Activated CD4-positive, alpha-beta T cell treated with anti-CD3 and anti-CD28 coated beads for 24 hours (primary cell): ENCODE measurements at places on chromosomes 2 and 18.
A peak's percentile ranks its signal among the peaks of the same experiment; 100 is the strongest.

GRCh38 chr2:38552259-38552658 lies 50.5 kb downstream of the HNRNPLL start:
- DNase-seq = no peak

- no peak for DNase-seq
Measured at GRCh38 chr2:229133155-229133772, 137.8 kb downstream of the PID1 start.

DNA sequence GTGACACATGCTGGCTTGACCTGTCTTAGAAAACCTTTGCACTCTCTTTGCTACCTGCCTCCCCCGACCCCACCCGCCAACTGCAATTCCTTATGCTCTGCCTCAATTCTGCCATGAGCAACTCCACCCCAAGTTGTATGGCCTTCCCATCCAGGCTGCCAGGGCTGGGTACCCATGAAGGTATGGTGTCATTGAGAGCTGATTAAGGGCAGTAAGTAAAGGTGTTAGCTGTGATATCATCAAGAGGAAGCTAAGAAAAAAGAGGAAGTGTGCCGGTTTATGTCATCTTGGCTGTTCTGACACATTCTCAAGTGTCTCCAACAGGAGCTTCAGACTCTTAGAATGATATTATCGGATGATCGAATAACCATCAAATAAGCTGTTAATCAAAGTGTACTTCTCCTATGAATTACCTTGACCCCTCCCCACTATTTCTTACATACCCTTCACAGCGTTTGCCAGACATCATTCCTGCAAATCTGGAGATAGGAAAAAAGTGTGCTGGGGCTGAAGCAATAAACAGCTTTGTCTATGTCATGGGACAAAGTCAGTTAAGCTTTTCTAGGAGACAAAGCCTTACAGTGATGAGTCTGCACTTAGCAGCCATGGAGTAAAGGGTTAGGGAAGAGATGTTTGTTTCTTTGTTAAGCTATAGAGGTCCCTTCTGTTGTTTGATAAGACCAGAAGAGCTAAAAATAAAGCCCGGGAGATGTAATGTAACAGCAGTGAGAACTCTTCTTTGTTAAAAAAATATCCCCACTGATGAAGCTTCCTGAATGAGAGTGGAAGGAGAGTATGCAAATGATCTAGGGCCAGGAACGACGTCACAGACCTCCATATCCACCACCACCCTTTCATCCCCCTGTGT lies 40.4 kb upstream of the SMAD2 start:
- DNase-seq = no peak

GRCh38 chr2:120483355-120483754 lies 137.4 kb downstream of the INHBB start:
- no peak for DNase-seq

GRCh38 chr2:234406085-234406484 lies 90.8 kb downstream of the ARL4C start:
- no peak for DNase-seq

GRCh38 chr18:49608366-49609255 lies 46.8 kb downstream of the LIPG start:
- no peak for DNase-seq

DNA sequence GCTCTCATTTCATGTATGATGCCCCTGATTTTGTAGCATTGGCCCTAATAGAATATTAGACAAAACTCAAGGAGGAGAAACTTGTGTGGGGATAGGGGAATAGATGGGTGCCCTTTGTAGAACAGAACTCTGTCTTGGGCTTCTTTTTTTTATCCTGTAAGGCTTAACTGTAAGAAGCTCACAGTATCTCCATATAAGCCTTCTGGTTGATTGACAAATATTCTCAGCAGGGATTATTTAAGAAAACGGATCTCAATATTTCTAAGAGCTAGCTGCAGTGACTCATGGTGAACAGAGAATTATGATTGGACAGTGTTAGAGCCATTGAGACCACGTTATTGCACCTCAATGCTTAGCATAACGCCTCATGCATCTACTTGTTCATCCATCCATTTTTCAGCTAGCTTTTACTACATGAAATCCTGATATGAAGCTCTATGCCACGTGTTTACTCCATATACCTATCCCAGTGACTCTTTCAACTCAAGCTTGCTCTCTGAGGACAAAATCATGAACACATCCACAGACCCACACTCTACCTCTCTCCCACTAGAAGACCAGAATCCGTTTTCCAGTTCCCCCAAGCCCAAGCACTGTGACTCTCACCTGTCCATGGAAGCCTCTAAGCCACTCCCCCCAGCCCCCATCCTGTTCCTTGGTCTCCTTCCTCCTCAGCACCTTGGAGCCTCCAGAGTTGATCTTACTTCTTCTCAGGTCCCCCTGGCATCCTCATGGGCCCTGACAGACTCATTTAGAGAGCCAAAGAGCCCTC lies 99.2 kb downstream of the BCL2L11 start:
- no peak for DNase-seq

DNA sequence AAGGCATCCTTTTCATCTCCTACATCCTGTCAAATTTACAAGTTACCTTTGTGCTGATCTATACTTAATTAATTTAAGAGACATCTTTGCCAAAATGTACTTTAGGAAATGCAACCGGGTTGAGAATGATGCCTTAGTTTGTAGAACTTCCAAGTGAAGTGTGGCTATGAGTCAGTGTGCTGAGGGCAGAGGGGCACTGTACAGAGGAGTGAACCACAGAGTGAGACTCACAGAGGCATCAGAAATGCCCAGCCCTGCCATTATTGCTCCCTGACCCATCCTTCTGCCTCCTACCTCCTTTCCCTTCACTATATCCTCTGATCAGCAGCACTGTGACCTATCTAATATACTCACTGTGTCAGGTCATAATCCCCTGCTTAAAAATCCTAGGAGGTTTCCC lies 320.1 kb downstream of the LRRTM1 start:
- no peak for DNase-seq

GRCh38 chr2:163633291-163633690 lies 102.5 kb downstream of the FIGN start:
- no peak for DNase-seq

DNA sequence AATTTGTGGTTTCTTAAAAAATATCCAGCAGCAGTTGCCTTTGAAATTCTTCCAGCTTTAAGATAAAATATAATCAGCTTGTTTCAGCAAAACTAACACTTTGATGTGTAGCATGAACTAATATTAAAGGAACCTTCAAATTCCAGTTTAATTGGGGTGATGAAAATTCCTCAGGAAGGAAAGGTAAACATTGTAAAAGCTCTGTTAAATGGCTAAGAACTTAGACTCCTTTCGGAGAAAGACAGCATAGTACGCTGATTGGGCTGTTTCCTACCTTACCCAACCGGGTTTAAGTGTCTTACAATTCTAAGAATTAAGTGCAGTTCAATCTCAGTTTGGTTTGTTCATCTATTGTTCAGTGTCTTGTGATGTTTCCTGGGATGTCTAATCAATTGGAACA lies 108.3 kb downstream of the CDH7 start:
- DNase-seq = no peak

DNA sequence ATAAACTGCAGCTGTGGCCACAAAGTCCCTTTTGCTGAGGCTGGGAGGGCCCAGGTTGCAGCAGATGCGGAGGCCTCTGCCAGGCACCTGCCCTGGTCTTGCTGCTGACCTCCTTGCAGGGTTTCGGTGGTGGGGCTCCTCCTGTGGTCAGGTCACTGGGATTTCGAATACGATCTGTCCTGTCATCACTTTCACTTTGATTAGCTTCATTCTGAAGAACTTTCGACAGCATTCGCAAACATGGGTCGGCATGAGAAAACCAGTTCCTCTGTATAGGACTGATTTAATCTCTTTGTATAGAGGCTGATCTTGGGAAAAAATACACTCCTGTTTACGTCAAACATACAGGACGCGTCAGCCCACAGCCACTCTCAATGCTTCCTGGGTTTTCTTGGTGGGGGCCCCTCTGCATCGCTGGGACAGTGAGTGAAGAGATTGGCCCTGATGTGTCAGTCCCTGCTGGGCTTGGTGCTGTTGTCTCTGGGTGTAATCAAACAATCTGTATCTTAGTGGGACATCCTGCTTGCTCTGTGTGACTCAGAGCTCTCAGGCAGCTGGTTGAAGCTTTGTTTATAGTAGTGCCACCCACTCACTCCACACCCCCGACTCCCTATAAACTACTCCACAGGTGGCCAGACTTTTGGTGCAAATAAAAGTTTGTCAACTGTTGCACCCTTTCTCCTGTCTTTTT lies 209.4 kb upstream of the CXCR4 start:
- DNase-seq = peak; percentile 47

- DNase-seq = no peak
Measured at GRCh38 chr2:81327911-81328310, 1023.4 kb upstream of the LRRTM1 start.
